ENCODE measurements at places on chromosomes 16 and 17.

- no peak for DNase-seq
Measured at GRCh38 chr16:59259074-59259949, 525.2 kb upstream of the GOT2 start.

DNA sequence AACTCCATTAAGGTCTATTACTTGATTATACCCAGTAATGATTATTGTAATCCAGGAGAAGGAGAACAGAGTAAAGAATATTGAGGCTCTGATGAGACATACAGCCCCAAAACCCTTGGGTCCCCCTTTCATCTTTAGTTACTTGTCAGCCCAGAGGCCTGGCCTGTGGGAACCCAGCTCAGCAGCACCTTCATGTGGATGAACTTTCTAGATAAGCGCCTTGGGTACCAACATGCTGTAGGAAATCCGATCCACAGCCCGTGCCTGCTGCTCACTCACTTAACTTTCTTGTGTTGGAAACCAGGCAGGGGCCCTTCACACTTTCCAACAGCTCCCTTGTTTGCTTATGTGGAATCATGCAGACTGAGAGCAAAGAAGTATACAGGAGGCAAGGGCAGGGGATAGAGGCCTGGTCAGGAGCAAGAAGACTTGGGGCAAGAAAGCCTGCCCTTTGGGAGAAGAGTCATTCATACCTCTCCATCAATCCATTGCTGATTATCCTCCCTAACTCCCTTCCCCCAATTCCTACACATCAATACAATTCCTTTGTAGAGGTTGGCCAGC is 64.0 kb upstream of the SOX9 start:
- no peak for DNase-seq

- no peak for DNase-seq
Measured at GRCh38 chr17:1744551-1745512, 2.2 kb downstream of the SERPINF2 start.

DNA sequence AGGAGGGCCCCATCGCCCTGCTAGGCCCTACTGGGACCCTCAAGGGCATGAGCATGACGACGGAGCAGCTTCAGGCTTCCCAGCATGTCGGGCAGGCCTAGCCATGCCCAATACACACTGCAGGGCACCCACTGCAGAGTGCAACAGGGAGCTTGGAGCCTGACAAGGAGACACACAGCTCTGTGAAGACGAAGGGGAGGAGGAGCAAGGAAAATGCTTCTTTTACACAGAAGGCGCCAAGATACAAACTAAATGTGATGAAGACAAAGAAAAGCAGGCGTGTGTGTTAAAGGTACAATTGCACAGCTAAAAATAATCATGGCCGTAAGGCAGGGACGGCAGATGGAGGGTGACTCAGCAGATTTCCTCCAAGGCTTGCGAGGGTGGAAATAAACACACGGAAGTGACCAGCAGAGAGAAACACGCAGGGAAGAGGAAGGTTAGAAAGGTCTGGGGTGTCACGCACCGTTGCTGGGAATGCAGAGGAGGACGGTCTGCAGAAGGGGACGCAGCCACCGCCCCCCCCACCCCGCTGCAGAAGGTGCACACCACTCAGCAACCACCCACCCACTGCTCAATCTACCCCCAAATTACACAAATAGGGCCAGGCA is 108.5 kb downstream of the ZNF778 start:
- peak; percentile 73 for DNase-seq

DNA sequence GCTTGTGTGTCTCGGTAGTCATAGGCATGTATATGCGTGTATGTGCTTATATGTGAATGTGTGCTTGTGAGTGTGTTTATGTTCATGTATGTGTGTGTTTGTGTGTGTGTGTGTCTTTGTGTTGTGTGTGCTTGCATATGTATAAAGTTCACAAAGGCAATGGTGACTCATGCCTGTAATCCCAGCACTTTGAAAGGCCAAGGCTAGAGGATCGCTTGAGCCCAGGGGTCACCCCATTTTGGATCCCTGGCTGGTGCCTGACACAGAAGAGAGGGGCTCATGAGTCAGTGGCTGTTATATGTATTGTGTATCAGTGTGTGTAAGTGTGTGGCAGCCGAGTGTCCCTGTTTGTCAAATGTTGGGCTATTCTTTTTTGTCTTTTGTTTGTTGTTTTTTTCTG is 69.3 kb downstream of the ABCC1 start:
- DNase-seq: no peak

GRCh38 chr17:79570653-79571052 is 40.2 kb downstream of the RBFOX3 start:
- no peak for DNase-seq

GRCh38 chr17:61405686-61406536 is 6.3 kb downstream of the TBX2 start:
- no peak for DNase-seq

DNA sequence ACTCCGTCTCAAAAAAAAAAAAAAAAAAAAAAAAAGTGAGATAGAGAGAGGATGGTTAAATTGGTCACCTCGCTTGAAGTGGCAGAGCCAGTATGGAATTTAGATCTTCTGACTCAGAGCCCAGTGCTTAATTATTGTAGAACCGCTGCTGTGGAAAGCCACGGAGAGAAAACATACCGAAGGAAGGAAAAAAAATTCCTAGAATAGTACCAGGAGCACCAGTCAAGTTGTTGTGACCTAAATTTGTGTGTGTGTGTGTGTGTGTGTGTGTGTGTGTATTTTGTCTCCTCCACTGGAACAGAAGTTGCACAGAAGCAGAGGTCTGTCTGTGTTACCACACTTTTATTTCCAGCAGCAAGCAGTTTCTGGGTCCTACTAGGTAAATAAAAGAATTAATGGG is 10.6 kb upstream of the NUP85 start:
- no peak for DNase-seq

DNA sequence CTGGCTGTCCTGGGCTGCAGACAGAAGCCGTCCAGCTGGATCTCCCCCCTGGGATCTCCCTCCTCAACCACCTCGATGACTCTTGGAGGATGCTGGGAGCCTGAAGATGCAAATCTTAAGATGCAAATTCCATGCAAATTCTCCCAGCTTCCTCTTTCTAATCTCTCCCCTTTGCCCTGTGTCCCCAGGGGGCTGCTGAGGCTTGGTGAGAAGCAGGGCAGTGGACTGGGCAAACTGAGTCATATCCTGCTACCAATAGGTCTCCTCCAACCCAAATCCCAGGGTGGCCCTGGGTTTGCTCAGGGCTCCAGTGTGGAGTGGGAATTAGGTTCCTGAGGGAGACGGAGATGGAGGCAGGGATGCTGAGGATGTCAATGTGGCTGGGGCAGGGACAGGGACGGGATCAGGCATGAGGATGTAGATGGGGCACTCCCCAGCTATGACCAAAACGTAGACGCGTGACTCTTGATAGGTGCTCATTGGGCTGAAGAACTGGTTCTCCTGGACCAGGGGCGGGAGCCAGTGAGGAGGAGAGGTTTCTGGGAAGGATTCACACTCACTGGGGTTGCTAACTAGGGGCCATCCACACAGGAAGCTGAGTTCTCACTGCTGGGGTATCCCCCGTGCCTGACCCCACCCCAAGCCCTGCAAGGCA is 3.6 kb upstream of the ALOX12B start:
- peak; percentile 74 for DNase-seq

GRCh38 chr17:10067446-10068143 is 130.8 kb downstream of the GAS7 start:
- DNase-seq: no peak

DNA sequence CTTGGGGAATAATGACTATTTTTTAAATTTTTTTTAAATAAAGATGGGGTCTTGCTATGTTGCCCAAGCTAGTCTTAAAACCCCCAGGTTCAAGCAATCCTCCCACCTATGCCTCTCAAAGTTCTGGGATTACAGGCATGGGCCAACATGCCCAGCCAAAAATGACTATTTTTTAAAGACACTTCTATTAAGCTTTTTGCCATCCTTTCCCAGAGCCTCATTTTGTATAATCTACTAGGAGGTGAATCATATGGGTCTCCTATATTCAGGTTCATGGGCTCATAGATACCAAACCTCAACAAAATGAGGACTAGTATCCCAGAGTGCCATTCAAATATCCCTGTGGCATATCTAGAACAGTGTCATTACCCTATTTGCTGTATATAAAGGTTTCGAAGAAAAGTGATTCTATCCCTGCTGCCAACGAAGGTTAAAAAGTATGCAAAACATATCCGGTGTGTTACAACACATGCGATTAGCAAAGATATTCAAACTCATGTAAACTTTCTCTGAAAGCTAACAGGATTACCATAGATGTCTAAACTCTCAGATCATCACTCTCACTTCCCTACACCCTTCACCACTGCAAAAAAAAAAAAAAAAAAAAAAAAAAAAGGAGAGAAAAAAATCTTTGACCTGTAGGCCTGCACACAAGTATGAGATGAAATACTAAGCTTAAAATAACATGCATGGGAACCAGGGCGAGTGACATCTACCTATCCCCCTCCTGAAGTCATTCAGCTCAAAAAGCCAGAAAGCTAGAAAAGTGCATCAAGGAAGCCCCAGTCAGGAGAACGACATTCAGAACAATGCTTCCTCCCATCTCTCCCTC is 23.5 kb downstream of the XPO6 start:
- peak; percentile 59 for DNase-seq

- DNase-seq: no peak
Measured at GRCh38 chr17:17494870-17495535, 1.2 kb downstream of the RASD1 start.

DNA sequence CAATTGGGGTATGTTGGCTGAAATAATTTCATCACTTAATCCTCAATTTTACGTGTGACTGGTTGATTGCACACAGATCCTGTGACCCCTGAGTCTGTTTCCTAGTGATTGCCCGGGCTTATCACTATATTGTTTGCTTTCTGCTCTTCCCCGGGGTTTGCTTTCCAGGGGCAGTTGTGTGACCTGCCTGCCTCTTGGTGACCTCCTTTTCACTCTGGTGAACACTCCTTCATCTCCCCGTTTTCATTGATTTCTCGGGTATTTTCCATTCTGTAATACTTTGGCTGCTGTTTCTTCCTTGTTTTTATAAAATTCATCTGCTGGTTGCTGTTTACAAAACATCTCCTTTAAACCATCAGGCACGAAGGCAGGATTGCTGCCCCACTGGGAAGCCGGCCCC is 36.0 kb downstream of the NTN1 start:
- DNase-seq: no peak

GRCh38 chr16:4976611-4977145 is 18.5 kb downstream of the SEC14L5 start:
- no peak for DNase-seq

Data from GM13977 (cell line).